ENCODE measurements at places on chromosomes 1 and 21. TPM values are rescaled to one million over a fixed set of nuclear protein-coding genes. Genes with fewer than 3 reads are reported as not detected.

DNA sequence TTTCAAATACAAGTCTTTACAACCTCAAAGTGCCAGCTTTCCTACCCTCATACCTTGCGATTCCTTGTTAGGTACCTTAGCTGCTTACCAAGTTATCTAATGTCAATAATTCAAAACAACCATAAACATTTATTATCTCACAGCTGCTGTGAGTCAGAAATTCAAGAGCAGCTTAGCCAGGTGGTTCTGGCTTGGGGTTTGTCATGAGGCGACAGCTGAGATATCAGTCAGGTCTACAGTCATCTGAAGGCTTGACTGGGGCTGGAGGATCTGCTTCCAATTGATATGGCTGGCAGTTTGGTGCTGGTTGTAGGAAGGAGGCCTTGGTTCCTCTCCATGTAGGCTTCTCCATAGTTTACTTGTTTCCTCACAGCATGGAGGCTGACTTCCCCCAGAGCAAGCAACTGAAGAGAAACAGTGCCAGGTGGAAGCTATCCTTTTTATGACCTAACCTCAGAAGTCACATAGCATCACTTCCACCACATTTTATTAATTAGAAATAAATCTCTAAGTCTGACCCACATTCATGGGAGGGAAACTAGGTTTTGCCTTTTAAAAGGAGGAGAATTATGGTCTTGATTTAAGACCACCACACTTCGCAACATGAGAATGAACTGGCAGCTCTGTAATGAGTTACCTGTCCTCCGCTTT lies 103.3 kb upstream of the FGGY start:
- H3K4me1 ChIP-seq: no peaks in the 10 kb centered on the region
- no peaks in the 10 kb centered on the region for H3K27me3 ChIP-seq
- H3K36me3 ChIP-seq: no peaks in the 10 kb centered on the region
- no peak overlapping the region for H3K4me3 ChIP-seq
- no peak overlapping the region for H3K27ac ChIP-seq

- H3K4me1 ChIP-seq: peaks cover 2% of the 10 kb centered on the region
- H3K27ac ChIP-seq: no peak overlapping the region
- H3K27me3 ChIP-seq: no peaks in the 10 kb centered on the region
- H3K4me3 ChIP-seq: no peak overlapping the region
- DNase-seq: no peak
- no peaks in the 10 kb centered on the region for H3K36me3 ChIP-seq
Observed at GRCh38 chr1:172843444-172843843, 184.5 kb downstream of the FASLG start.

- H3K36me3 ChIP-seq: no peaks in the 10 kb centered on the region
- no peaks in the 10 kb centered on the region for H3K4me1 ChIP-seq
- no peaks in the 10 kb centered on the region for H3K27me3 ChIP-seq
Observed at GRCh38 chr1:30413111-30413440, 310.3 kb downstream of the MATN1 start.

- H3K27me3 ChIP-seq: peaks cover 5% of the 10 kb centered on the region
- no peaks in the 10 kb centered on the region for H3K36me3 ChIP-seq
- H3K4me1 ChIP-seq: peaks cover 2% of the 10 kb centered on the region
- DNase-seq: no peak
- no peak overlapping the region for H3K4me3 ChIP-seq
Observed at GRCh38 chr1:31383967-31384366, 11.1 kb upstream of the FABP3 start.

DNA sequence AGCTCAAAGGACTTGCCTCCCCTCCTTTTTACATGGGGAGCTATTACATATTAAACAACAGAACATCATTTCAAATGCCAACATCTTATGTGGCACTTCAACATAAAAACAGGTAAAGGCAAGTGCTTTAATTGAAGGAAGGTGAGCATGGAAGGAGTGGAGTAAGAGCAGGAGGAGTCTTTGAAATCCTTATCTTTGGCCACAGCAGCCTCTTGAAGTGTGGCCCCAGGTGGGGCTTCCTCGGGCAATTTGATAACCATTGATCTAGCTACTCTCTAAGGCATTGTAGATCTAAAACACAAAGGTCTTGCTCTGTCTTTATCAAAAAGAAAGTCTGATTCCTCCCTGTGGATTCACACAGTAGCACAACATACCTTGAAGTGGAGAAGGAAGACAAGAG lies 70.9 kb upstream of the PPP2R5A start:
- H3K27me3 ChIP-seq: no peaks in the 10 kb centered on the region
- no peak for DNase-seq
- H3K4me3 ChIP-seq: no peak overlapping the region
- H3K27ac ChIP-seq: no peak overlapping the region
- peaks cover 2% of the 10 kb centered on the region for H3K4me1 ChIP-seq

The COL8A2 gene
- polyA plus RNA-seq: 1.1 TPM
